Temporal lobe (tissue), 4 donors: ENCODE measurements at places on chromosomes 3 and 15. TPM values are rescaled to one million over a fixed set of nuclear protein-coding genes. Genes with fewer than 3 reads are reported as not detected.

IQCH gene
- total RNA-seq: 2.7 TPM

RTP1 gene
- 0.25 TPM for total RNA-seq

CCR5 gene
- not detected for total RNA-seq

LAMB2 gene
- total RNA-seq: 56.3 TPM

SYNPR gene
- 44.5 TPM for total RNA-seq

DNAJB8 gene
- not detected for total RNA-seq

SPSB4 gene
- 7.6 TPM for total RNA-seq

SLC12A1 gene
- 0.98 TPM for total RNA-seq

LTF gene
- total RNA-seq: 3.0 TPM

FOXP1 gene
- 56.5 TPM for total RNA-seq

ZNF280D gene
- total RNA-seq: 79.9 TPM

NRG4 gene
- 1.2 TPM for total RNA-seq

LRRC3B gene
- total RNA-seq: 44.5 TPM

AGBL1 gene
- total RNA-seq: 0.98 TPM

CHST2 gene
- total RNA-seq: 23.4 TPM

DAPK2 gene
- total RNA-seq: 3.4 TPM
